CD4-positive, alpha-beta T cell (primary cell): ENCODE measurements at places on chromosomes 7 and 10.

GRCh38 chr7:22185559-22185958 is 171.4 kb downstream of the RAPGEF5 start:
- no peak for DNase-seq

- DNase-seq = no peak
Measured at GRCh38 chr10:74275755-74276290, 124.8 kb downstream of the ADK start.

DNA sequence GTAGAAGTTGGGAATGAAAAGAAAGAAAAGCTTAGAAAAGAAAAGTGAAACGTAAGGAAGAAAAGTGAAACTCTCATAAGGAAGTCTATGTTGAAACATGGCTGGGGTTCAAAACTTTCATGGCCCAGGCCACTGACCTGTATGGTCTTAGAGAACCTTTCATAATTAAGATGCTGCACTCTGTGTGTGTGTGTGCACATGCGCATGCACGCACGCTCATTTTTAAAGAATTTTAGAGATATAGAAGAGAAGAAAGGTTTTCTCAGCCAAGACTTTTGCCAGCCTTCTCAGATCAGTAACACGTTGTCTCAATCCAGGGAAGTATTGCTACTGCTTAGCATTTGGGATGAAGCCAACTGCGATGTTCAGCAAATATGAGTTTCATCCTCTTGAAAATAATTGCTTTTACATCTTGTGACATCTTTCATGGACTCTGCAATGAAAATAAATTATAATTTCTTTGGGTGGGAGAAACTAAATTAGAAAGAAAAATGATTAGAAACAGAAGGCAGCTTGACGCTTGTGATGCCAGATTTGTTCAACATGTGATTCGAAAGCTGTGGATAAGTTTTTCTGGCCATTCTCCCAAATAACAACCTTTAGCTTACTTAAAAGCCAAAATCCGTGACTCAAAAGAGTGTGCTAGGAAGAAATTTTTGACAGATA is 16.2 kb upstream of the SLC26A4 start:
- DNase-seq = no peak

DNA sequence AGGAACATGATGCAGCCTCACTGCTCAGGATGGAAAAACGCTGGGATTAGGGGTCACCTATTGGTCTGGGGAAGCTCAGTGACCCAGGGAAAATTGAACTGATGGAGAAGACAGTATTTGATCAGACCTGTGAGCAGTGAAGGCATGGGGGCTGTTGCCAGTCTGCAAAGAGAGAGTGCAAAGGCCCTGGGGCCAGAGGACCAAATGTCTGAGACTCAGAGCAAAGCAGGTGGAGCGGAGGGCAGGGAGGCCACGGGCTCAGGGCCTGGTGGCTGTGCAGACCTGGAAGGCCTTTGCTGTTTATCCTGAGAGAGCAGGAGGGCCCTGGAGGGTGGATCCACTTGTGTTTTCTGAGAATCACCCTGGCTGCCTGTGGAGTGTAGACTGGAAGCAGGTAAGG is 67.1 kb downstream of the INPP5A start:
- DNase-seq = no peak

- DNase-seq = no peak
Measured at GRCh38 chr10:88423732-88424131, 159.4 kb downstream of the RNLS start.

DNA sequence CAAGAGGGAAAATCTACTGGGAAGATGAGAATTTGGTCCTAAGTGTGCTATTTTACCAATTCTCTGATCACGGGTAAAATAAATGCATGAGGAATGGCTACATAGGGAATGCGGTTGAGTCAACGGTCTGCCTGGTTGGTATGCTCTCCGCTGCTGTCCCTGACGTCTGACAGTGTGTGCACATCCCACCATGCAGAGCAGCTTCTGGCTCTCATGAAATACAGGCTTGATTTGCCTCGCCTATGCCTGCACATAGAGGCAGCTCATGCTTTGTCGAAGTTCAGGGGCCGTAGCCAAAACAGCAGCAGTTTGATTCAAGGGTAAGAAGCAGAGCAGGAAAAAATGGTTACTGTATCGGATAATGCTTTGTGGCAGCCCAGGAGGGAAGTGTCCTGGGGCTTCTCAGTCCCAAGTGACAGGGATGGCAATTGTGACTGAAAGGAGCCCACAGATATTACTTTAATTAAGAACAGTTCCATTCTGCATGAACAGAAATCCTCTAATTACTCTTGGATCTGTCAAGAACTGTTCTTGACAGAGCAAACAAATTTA is 268.4 kb upstream of the SLC26A5 start:
- no peak for DNase-seq

DNA sequence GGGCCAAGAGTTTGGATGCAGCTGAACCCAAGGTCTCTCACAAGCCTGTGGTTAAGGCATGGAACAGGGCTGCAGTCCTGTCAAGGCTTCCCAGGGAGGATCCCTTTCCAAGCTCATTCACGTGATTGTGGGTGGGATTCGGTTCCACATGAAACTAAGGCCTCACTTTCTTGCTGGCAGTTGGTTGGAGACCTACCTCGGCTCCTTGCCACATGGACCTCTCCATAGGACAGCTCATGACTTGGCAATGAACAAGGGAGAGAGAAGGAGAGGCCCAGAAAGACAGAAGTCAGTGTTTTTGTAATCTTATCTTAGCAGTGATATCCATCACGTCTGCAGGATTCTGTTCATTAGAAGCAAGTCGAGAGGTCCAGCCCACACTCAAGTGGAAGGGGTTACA is 583.8 kb downstream of the LRMDA start:
- no peak for DNase-seq

- no peak for DNase-seq
Measured at GRCh38 chr7:102873470-102874165, 39.2 kb upstream of the LRRC17 start.

DNA sequence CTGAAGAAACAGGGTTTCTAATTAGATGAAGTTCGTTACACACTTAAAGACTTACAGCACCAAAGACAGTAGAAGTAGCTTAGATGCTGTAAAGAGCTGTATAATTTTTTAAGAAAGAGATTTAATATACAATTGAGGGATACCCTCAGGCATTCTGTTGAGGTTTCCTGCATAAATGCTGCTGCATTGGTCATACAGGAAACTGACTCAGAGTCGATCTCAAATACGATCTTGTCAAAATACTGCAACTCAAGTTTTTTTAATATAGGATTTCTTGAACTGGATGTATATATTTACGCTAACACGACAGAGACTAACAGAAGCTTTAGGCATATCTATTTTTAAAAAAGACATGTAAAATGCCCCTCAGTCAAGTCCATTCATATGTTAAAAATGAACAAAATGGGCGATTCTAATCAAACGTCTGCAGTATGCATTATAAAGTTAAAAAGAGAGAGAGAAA is 2.4 kb upstream of the ARID5B start:
- no peak for DNase-seq

DNA sequence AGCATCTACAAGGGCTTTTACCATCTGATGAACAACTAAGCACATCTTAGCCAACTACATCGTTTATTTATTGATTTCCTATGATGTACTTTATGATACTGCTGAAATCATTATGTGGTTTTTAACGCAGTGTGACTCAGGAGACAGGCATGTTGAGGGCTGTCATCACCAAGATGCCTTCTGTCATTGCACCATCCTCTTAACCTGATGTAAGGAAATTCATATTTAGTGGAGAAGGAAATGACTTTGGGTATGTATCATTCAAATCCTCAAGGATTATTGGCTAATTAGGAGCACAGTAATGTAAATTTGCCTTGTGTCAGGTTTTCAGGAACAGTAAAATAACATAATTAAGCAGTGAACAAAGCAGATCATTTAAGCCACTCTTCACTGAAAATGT is 138.5 kb upstream of the MGMT start:
- no peak for DNase-seq

DNA sequence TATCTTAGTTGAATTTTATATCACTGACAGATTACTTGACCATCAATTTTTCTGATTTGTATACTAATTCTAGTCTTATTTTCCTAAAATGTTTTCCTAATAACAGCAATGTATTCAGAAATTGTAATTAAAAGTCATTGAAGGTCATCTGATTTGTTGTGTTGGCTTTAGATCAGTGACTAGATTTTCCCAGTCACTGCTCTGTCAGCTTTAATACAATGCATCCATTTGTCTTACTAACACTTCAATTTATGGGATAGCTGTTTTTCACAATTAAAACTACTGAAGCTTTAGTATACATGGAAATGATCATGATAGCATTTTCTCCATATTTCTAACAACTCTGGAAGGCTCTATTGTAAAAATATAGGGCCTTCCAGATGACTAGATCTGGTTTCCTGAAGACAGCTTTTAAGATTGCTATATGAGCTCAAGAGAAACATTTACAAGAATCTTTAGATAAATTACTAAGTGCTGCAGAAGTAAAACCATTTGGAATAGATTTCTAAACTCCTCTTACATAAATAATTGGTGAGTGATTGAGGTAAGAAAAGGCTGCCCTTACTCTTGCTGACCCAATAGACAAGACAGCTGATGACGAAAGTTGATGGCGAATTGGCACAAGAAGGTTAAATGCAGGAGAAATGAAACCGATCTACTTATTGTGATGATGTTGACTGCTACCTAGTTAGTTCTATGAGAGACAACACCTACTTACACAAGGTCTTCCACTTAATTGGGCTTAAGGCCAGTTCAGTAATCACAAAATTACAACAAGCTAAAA is 74.1 kb downstream of the LRRTM3 start:
- DNase-seq = no peak

DNA sequence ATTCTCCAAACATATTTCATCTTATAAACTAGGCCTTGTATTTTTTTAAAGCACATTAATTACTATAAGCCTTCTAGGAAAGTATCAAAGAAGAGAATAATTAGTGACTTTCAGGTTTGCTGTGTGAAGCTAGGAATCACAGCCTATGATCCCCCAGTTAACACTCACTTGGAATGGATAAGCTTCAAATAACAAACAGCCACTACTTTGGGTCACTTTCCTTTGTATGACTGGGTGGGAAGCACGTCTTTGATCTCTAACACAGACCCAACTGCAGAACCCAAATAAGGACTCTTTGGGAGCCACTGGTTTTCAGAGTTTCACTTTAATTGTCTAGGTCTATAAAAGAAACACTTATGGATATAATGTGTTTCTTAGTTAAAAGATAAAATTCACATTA is 769.3 kb downstream of the MAGI2 start:
- no peak for DNase-seq

GRCh38 chr7:141097430-141097829 is 23.6 kb downstream of the TMEM178B start:
- DNase-seq = no peak

DNA sequence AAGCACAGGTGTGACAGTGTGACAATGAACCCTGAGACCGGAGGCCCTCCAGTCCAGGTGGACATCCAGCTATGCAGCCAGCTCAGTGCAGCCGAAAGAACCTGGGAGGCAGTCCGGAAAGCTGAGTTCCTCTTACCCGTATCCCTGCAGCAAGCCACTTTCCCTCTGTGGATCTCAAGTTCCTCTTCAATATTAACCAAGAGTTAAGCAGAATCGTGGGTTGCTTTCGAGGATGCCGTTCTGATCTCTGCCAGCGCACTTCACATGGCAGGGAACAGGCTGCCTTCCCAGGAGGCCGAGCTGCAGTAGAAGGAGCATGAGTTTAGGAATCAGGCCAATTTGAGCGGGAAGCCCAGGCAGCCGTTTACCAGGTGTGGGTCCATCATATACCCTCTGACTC is 591.6 kb downstream of the SDK1 start:
- no peak for DNase-seq

- no peak for DNase-seq
Measured at GRCh38 chr7:92973974-92974373, 137.6 kb upstream of the CDK6 start.

- DNase-seq = no peak
Measured at GRCh38 chr7:31051598-31052486, at the start of gene ADCYAP1R1. ADCYAP1R1 (plus strand) TSS chr7:31052308; CDS start chr7:31063265, 10,957 bp downstream.

GRCh38 chr7:88664630-88665233 is 94.8 kb upstream of the ZNF804B start:
- DNase-seq = no peak

DNA sequence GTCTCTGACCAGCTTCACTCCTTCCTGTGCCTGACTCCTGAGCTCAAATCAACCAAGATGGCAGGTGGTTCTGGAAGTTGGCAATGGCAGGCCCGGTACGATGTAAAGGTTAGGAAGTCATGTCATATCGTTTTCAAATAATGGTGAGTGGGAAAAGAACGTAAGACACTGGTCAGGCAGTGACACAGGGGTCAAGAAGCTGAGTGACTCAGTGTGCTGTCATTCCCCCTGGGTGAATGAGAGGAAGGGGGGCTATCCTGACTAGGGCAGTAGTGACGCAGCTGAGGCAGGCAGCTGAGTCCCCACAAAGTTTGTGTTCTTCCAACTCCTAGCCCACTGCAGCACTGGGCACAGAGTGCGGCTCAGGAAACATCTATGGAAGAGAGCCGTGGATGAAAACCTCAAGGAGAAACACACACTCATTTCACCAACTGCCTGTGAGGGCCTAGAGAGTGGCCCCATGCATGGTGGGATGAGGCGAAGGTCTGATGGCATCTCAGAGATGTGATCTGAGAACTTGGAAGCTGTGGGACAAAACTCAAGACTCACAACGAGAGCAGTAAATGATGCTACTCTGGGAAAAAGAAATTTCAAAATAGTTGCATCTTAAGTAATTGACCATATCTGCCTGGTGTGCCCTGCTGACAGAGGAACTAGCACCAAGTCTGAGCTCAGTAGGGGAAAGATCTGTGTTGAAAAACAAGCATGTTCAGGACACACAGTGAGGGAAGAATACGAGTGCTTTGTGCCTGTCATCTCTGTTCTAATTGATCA is 23.2 kb downstream of the CREB3L2 start:
- no peak for DNase-seq

DNA sequence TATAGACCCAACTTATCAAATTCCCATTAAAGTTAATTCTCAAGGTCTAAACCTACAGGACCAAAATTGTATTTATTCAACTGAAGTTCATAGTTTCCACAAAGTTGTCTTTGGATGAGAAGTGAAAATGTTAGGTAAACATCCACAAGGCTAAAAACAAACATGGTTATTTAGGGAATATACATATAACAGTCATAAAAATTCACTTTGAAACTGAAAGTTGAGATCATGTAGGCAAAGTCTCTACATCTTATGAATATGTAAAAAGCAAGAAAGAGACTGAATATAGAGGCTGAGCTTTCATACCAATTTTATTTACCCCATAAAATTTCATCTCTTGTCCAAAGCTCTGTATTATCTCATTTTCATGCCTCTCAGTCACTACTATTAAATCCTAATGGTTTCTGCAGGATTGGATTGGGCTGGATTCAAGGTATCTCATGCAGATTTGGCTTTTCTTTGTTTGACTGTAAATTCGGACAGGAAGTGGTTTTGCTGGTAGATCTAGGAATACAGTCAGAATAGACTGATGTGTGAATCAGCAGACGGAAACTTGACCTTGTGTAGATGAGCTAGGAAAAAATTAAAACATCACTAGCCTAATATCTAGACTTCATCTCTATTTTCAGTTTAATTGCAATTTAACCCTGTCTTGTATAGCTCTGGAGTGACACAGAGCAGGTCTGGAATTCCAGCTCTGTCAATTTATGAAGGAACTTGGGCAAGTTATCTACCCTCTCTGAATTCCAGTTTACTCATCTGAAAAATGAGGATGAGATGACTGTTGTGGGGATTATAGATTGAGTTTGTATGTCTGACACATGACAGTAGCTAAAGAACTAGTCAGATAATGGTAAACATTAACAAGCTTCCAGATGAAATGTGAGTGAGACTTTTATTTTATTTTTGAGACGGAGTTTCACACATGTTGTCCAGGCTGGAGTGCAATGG is 27.3 kb upstream of the SKAP2 start:
- no peak for DNase-seq

GRCh38 chr7:27774717-27775328 is 34.9 kb downstream of the TAX1BP1 start:
- DNase-seq = peak; percentile 37

GRCh38 chr10:59336632-59337031 is 25.7 kb downstream of the FAM13C start:
- no peak for DNase-seq
